ENCODE measurements at places on chromosomes 4 and X.

DNA sequence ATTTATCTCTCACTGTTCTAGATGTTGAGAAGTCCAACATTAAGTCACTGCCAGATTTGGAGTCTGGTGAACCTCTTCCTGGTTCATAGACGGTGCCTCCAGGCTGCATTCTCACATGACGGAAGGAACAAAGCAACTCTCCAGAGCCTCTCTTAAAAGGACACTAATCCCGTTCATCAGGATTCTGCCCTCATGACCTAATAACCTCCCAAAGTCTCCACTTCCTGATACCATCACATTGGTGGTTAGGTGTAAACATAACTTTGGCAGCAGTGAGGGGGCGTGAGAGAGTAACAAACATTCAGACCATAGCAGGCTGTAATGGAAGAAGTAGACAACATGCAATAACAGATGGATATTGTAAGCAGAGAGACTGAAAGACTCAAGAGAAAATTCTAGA lies 388.6 kb downstream of the PDHA2 start:
- DNase-seq = no peak

DNA sequence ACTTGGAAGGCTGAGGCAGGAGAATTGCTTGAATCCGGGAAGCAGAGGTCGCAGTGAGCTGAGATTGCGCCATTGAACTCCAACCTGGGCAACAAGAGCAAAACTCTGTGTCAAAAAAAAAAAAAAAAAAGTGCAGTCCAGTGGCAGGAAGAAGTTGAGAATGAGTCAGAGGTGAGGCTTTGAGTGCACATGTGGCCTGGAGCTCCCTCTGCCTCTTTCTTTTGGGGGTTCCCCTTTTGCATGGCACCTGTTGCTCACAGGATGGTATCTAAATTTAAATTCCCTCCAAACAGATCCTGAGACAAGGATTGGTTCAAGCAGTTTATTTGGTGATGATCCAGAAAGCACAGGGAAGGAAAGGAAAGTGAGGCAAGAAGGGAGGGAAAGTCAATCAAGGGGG lies 151.4 kb upstream of the STX18 start:
- no peak for DNase-seq

DNA sequence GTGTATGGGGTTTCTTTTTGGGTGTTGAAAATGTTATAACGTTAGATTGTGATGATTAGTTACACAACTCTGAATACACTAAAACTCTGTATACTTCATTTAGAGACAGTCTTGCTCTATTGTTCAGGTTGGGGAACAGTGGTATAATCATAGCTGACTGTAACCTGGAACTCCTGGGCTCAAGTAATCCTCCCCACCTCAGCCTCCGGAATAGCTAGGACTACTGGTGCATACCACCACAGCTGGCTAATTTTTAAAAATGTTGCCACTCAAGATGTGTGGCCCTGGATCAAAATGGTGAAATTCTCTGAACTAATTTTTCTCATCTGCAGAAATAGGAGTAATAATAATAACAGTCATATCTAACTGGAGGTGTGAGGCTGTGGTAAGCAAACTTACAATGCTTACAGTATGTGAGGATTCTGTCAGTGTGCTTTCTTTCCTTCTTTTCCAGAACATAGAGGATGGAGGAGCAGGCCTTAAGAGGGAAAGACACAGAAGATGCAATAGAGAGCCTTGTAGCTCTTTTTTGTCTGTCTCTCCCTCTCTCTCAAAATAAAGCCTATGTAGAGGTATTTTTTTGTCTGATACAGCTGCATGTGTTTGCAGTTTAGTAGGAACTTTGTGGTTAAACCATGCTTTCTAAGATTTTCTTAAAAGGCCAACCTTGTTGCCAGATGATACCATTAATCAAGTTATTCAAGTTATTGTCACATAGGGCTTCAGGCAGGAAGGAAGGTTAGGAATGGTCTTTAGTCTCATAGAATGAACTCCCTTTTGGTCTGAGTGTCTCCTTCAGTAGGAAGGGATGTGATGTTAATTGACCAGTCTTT lies 7.5 kb downstream of the ADD1 start:
- no peak for DNase-seq

DNA sequence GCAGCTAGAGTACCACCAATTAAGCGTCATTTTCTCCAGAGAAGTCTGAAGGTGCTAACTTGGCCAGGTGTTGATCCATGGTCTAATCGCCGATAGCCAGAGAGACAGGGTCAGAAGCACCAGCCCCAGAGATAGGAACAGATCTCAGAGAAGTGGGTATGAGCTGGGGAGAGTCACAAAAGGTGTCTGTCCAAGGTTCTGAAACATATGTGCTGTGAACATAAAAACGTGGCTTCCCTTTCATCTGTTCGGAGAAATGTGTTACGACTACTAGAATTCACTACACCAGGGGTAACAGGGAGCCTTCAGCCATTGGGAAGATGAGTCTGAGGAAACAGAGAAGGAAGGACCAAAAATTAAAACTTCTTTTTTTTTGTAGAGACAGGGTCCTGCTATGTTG lies 91.3 kb downstream of the FBXL5 start:
- DNase-seq = no peak

DNA sequence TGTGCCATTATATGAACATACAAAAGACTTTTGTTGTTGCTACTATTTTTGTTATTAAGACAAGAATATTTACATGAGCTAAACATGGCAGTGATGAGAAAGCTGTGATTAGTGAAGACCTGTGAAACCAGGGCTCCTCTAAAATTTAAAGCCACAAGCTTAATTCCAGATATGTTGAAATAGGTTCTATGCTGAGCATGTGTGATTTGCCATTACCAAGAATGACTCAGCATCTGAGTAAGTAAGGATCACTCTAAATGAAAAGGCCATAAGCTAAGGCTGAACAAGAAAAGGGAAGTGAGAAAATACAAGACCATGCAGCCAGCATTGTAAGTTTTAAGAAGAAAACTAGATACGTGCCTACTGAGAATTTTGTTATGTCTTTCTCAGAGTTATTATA lies 75.9 kb upstream of the CAMK2D start:
- no peak for DNase-seq

DNA sequence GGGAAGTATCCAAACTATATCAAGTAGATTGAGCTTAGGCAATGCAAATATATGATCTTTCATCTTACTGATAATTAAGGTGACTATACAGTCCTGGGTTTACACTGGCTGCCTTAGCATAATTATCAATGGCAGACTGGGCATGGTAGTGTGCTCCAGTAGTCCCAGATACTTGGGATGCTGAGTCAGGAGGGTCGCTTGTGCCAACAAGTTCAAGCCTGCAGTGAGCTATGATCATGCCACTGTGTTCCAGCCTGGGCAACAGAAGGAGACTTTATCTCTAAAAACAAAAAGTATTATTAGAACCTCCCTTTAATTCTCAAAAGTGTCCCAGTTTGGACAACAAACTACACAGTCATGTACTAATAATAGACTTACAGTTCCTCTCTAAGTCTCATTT lies 99.4 kb upstream of the RASGEF1B start:
- no peak for DNase-seq

- DNase-seq = no peak
Observed at GRCh38 chr4:138297743-138298405, 55.7 kb upstream of the SLC7A11 start.

DNA sequence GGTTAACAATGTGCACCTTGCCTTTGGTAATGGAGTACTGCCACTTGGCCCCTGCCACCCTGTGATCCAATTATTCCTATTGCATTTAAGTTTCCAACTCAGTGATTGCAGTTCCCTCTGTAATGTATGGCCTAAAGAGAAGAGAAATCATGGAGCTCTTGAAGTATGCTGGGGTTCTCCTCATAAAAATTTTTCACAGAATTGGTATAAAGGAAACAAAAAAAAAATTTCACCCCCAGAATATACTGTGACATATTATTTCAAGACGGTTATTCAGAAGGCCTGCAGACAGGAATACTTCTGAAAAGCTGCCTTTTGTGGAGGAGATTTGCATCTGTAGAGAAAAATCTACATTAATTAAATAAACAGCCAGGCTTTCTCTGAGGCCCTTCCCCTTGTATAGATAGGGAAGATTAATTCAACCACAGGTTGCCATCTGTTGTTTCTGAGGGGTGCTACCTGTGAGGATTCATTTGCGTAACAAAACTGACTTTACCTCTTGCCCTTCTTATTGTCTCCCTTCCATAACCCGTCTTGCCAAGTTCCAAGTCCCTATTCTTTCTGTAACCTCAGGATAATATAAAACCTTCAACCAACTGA lies 94.8 kb upstream of the LANCL3 start:
- DNase-seq = no peak

GRCh38 chrX:134718105-134718965 lies 60.1 kb upstream of the PLAC1 start:
- DNase-seq = no peak

- no peak for DNase-seq
Observed at GRCh38 chr4:83810428-83810827, 274.5 kb downstream of the GPAT3 start.

DNA sequence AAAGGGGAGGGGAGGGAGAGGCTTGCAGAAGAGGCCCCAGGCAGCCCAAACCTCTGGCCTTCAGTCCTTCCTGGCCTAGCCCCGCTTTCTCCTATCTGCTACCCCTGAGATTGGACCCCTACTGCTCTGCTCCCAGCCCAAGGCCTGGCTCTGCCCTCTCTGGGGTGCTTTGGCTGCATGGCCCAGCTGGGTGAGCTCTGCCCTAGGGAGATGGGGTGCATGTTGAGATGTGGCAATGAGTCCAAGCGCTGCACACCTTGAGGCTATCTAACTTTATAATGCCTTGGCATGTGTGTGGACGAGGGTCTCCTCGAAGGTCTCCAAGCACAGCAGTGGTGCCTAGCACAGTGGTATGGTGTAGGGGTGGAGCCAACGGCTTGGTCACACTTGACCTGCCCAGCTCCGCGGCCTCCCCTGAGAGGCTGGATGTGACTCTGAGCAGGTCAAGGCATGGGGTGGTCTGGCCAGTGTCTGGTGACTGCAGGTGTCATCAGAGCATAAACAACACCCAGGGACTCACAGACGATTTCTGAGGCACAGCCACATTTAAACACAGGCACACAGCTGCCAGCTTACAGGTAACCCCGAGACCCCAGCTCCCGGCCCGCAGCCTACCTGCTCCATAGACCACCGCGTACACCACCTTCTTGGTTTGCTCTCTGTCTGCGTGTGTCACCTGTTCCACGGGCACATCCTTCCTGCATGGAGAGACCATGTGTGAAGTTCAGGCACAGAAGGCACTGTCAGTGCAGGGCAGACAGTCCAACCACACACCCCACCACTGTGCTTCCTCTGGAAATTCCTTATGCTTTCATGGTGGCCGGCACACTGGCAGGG lies 36.3 kb downstream of the NAT8L start:
- no peak for DNase-seq

DNA sequence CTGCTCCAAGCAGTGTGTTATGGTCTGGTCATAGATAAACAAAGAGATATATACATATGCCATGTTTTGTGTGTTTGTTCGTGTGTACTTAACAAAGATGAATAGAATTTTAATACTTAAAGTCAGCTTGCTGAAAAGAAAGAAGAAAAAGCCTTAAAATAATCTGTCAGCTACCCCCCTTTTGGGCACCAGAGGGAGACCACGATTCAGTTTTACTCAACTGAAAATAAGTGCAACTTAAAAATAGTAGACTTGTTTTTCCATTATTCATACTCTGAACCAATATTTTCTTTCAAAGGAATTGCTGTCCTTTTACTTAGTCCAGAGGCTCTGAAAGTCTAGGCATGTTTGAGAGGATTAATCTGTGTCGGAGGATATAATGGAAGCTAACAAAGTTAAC lies 181.7 kb upstream of the AGTR2 start:
- no peak for DNase-seq

- DNase-seq = no peak
Observed at GRCh38 chr4:184616633-184617551, 32.4 kb downstream of the CASP3 start.

GRCh38 chrX:17595456-17596035 lies 141.7 kb upstream of the SCML1 start:
- no peak for DNase-seq

GRCh38 chr4:76072760-76073159 lies 1.7 kb upstream of the ART3 start:
- no peak for DNase-seq

- DNase-seq = no peak
Observed at GRCh38 chr4:18404642-18405041, 383.1 kb upstream of the LCORL start.

GRCh38 chrX:39018541-39018940 lies 217.3 kb downstream of the MID1IP1 start:
- no peak for DNase-seq

DNA sequence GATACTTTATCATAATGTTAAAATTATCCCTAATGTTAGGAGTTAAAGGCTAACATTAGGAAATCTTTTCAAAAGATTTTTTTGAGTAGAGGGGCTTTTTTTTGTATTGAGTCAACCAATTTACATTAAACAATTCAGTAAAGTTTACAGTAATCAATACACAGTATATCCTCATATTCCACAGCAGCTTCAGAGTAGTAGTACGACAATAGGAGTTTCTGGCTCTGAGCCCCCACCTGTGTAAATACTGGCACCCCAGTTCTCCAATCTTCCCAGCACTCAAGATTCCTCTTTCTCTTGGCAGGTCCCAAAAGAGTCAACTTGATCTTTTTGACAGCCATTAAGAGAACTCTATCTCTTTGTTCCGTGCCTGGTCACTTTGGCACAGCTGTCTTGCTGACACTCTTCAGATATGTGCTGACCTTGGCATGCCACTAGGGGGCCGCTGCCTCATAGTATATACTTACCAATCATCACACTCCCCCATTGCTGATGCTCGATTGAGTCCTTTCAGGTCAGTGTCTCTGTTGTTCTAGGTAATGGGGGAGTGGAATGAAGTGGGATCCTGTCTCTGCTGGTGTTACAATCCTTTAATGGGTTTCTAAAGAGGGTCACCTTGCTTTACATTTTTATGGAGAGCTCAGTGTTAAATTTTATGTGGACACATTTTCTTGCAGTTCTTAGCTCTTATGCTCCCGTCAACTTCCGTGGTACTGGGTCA lies 19.5 kb upstream of the CCNI start:
- peak; percentile 47 for DNase-seq

DNA sequence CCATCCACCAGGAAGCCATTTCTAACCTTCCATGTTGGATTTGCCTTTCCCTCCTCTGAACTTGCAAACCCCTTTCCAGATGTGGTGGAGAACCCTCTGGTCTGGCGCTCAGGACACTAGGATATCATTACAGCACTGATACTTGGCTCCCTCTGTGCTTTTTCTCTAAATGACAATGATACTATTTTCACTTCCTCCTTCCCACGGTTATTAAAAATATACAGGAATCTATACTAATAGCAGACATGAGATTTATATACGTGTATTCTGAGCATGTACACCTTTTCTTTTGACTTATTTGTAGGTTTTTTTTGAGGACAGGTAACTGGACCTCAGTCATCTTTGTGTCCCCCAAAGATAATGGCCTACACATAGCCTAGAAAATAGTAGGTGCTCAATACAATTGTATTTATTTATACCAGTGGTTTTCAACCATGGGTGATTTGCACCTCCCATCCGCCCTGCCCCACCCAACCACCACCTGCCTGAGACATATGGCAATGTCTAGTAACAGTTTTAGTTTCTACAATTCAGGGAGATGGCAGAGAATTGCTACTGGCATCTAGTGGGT lies 60.4 kb upstream of the PLAC8 start:
- no peak for DNase-seq

- no peak for DNase-seq
Observed at GRCh38 chr4:105119356-105119755, 27.3 kb upstream of the TET2 start.

- DNase-seq = no peak
Observed at GRCh38 chr4:178672512-178672911, 1230.3 kb upstream of the AGA start.

Measured in activated effector memory CD4-positive, alpha-beta T cell treated with Interleukin-2 at 50 U/mL for 16 hours (primary cell).